ENCODE measurements at places on chromosomes 12 and 14.
A peak's percentile ranks its signal among the peaks of the same experiment; 100 is the strongest.

GRCh38 chr14:56216626-56217379 lies 98.6 kb downstream of the PELI2 start:
- peak; percentile 86 for DNase-seq

DNA sequence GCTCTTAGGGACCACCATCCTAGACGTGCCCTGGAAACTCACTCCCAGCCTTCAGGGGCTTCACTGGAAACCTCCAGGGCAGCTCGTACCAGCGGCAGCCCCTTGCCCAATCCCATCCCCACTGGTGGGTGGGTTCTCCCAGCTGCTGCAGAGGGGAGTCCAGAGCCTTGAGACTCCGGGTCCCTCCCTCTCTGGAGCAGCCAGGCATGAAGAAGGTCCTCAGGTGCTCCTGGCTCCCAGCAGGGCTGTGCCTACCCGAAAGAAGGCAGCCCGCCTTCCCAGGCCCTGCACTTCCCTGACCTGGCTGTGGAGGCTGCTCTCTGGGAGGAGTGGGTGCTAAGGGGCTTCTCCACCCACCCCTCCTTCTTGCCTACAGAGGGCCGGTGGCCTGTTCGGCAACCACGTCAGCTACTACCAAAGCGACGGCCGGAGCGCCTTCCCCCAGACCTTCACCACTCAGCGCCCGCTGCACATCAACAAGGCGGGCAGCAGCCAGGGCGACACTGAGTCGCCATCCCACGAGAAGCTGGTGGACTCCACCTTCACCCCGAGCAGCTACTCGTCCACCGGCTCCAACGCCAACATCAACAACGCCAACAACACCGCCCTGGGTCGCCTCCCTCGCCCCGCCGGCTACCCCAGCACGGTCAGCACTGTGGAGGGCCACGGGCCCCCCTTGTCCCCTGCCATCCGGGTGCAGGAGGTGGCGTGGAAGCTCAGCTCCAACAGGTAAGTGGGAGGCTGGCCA lies 115.5 kb upstream of the FKBP4 start:
- DNase-seq: no peak

- peak; percentile 95 for DNase-seq
Measured at GRCh38 chr12:110124269-110124995, at the start of gene IFT81. TSS of gene IFT81 (plus strand) at chr12:110124357. CDS start at chr12:110127381, 3,024 bp downstream.

DNA sequence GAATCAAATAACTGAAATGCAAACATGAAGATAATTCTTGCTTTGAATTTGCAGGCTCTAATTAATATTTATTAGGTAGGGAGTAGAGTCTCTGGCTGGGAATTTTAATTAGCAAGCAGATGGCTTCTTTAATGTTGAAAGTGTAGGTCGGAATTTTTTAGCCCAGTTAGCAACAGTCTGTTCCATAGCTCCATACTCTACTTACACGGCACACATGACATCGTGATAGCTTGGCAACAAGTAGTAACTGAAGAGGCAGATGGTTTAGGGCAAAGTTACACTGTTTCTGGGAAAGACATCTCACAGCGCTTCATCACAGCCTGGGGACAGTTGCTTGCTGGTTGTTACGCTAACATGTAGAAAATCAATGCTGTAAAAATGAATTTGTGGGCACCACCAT lies 710.7 kb downstream of the GALC start:
- no peak for DNase-seq

DNA sequence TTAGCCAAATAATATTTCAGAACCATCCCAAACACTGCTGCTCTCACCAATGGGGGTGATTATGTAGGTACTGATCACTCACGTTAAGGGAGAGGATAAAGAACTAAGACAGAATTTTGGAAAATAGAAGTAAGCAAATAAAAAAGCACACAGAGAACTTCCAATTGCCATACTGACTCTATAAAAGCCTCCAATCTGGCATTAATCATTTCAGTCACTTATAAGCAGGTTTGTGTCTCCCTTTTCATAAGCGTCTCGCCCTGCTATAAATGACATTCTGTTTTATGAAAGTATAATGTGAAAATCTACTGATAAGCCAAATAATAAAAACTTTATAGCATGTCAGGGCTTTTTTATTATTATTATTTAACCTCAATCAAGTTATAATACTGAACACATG lies 435.2 kb downstream of the ETNK1 start:
- DNase-seq: no peak

GRCh38 chr14:51109651-51110050 lies 14.7 kb upstream of the TRIM9 start:
- no peak for DNase-seq

GRCh38 chr12:27913999-27914614 lies 58.4 kb downstream of the PTHLH start:
- DNase-seq: no peak

GRCh38 chr12:42163913-42164312 lies 19.2 kb upstream of the GXYLT1 start:
- DNase-seq: no peak

DNA sequence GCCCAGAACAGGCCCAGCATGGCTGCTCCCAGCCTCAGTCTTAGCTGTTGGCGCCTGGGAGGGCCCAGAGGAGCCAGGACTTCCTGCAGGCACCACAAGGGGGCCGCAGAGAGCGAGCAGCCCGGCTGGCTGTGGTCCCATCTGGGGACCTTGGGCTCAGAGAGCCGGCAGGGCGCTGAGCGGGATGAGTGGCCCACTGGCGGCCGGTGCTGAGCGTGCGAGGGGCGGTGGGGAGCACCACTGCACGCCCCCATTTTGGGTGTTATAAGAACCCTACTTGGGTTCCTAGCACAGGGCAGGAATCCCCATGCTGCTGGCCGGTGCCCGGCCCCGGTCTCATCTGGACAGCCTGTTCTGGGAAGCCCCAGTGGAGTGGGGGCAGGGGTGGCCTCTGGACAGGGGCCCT lies 25.9 kb upstream of the CRIP2 start:
- DNase-seq: peak; percentile 61

GRCh38 chr12:129570796-129571400 lies 332.9 kb downstream of the TMEM132D start:
- DNase-seq: no peak

GRCh38 chr14:93062890-93063289 lies 52.8 kb downstream of the ITPK1 start:
- no peak for DNase-seq

DNA sequence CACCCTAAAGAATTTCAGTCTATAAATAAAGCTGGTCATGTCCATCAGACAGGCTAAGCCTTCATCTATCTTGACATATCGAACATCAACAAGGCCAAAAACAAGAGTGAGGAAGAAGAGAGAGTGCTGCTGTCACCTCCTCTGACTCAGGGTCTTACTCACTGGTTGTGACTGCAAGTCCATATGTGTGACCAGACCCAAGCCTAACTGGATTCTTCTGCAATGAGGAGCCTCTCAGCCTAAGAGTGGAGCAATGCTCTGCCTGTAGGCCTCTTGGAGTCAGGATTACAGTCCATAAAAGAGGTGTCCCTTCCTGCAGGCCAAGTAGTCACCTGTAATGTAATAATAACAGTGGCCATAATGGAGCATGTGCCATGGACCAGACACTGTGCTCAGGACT lies 121.2 kb upstream of the SLC35F4 start:
- no peak for DNase-seq

DNA sequence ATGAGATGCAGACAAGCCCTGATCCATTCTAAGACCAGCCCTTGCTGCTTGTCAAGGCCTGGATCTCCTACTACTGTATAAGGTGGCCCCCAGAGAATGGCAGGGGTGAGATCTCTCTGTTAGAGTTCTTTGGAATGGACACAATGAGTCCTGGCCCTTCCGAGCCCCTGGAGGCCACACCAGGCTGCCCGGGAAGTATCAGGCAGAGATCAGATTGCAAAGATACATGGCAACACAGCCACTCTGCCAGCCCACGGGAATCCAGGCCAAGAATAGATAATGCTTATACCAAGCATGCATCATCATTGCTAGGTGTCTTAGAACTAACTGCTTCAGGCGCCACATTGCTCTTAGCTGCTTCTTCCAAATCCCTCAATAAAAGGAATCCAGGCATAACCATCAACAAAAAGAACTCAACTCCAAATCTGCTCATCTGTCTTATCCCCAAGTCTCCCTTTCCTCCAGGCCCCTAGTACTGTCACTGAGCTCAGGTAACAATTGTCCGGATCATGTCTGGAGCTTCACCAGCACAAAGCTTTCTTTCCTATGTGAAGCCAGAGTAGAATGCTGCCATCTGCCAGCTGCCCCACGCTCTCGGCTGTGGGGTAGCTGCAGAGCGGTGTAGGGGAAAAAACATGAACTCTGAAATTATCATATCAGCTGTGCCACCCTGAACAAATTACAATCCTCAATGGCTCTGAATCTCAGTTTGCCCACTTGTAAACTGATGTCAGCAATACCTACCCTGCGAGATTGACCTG lies 5.5 kb upstream of the VASH1 start:
- no peak for DNase-seq

- DNase-seq: no peak
Measured at GRCh38 chr14:56657604-56658003, 78.0 kb downstream of the TMEM260 start.

DNA sequence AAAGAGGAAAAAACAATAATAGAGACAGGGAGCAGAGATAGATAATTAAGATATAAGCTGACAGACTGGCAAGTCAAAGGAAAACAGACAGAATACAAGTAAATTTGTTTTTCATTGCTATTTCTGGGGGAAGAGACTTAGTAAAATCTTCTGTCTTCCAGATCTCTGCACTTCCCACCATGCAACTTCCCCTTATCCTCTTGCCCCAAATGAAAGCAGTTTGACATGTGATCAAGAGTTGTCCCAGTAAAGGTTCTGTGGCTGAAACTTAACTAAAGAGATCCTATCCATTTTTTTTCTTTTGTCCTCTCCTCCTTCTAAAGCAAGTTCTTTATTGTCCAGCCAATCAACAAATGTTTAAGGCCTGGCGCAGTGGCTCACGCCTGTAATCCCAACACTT lies 1.5 kb upstream of the MLF2 start:
- DNase-seq: no peak

Data from DND-41 (cell line).